ENCODE measurements at places on chromosomes 13 and 19.

DNA sequence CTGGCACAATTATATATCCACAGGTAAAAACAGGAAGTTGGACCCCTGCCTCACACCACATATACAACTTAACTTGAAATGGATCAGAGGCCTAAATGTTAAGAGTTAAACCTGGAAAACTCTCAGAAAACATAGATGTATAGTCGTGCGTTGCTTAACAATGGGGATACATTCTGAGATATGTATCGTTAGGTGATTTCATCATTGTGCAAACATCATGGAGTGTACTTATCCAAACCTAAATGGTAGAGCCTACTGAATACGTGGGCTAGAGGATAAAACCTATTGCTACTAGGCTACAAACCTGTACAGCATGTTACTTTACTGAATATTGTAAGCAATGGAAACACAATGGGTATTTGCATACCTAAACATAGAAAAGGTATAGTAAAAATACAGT, 14.8 kb upstream of the CALM3 start:
- DNase-seq, result no peak

DNA sequence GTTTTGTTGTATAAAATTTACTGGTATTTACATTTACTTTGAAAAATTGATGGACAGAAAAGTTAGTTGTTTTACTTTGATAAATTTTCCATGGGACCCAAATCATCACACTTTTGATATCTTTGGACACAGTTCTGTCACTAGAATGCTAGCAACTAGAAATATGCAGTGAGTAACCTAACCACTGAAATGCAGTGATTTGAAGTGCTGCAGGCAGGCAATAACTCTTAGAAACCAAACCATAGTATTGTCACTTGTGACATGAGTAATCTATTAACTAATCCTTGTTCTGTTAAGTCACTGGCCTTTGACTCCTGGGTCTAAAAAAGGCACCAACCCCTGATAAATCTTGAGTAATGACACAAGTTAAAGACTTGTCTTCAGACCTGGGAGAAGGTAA, 620.0 kb upstream of the ATXN8OS start:
- DNase-seq, result no peak

- DNase-seq, result no peak
Observed at GRCh38 chr19:9645472-9645871, 24.4 kb upstream of the ZNF561 start.

DNA sequence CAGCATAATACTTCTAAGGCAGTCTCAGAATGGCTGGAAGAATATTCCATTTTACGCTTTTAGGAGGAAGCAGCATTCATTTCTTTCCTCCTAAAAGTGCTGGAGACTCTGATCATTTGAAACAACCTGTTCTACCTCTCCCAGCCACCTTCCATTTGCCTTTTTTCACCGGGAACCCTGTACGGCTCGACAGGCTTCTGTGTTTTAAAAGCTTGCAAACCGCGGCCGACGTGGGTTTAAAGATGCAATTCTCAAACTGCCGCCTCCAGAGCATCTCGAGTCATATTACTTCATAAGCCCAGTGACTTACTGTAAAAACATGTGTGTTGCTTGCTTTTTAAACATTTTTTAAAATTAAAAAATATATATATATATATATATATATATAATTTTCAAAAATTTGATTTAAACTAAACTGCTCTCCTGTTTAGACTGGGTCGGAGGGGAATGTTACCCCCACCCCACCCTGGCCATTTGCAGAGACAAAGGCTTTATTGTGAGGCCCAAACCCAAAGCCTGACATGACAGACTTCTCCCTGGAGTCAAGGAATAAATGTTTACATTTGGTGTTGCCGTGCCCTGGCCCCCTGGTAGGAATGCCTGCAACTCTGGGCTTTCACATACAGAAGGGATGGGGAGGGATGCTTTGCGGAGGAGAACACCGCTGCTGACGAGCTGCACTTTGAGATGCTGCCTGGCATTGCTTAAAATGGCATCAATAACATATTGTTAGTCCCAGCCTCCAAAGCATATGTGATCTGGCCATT, 30.4 kb downstream of the ZNF536 start:
- DNase-seq, result no peak

GRCh38 chr19:16944626-16945363, 56.0 kb downstream of the F2RL3 start:
- DNase-seq, result no peak

DNA sequence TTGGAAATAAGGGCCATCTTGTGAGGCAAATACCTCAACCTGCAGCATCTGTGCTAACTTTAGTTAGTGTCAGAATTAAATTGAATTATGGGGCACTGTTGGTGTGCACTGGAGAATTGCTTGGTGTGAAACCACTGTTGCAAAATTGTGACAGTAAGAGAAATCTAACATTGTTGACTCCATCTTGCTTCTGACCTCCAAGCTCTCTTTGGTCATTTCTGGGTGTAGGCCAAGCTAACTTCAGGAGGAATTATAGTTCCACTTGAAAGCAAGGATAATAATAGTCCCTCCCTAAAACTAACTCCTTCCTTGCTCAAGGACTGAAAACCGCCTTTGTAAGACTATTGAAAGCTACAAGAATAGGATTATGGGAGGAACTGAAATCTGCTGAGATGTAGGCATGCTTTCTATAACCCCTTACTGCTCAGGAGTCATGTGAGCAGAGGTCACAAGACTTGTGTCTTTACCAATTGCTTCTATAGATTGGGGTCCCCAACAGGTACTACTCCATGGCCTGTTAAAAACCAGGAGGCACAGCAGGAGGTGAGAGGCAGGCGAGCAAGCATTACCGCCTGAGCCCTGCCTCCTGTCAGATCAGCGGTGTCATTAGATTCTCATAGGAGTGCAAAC, 24.9 kb upstream of the GAS6 start:
- no peak for DNase-seq

- DNase-seq, result no peak
Observed at GRCh38 chr13:113943821-113944565, 29.9 kb downstream of the C13orf46 start.

- DNase-seq, result no peak
Observed at GRCh38 chr19:39400061-39400460, 6.6 kb upstream of the ZFP36 start.

- DNase-seq, result no peak
Observed at GRCh38 chr19:29098863-29099481, 114.0 kb downstream of the UQCRFS1 start.

GRCh38 chr19:11141937-11142527, 13.6 kb downstream of the SPC24 start:
- no peak for DNase-seq

- DNase-seq, result no peak
Observed at GRCh38 chr19:55068950-55069864, 6.3 kb upstream of the RDH13 start.

DNA sequence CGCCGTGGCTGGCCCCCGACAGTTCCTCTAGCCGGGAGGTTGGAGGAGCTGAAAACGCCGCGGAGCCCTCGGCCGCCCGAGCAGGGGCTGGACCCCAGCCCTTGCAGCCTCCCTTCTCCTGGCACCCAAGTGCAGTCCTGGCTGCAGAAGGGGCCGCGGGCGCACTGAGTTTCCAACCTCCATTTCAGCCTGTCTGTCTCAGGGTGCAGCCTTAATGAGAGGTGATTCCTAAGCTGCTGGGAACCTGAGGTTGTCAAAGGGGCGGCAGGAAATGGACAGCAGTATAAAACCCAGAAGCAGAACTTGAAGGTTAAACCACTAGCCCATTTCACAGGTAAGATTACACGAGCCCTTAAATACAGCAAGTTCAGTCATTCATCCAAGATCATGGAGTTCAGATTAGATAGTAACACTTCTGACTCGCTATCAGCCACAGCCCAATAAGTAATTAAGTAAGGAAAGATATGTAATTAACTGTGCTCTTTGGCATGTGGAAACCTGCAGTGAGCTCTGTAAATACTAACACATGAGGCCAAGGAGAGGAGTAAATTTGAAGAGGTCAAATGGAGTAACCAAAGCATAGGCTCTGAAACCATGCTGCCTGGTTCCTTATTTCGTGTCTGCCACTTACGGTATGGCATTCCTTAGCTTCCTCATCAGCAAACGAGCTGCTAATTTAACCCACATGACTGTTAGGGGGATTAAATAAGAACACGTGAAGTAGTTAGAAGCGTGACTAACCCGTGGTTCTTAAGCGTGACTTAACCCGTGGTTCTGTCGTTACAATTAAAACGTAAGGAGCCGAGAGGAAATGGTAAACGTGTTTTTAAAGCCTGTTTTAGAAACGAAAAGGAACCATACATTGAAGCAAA, 686 bp downstream of the SETDB2 start:
- peak; percentile 41 for DNase-seq

Measured in stimulated activated CD4-positive, alpha-beta T cell treated with anti-CD3 and anti-CD28 coated beads, Interleukin-4, amount 100 ng/mL, for 24 hours (primary cell).